Suprapubic skin (tissue), 4 donors: ENCODE measurements at places on chromosomes 5 and 9. TPM values are rescaled to one million over a fixed set of nuclear protein-coding genes. Genes with fewer than 3 reads are reported as not detected.

Gene IFNA13
- not detected for total RNA-seq

Gene LCN6
- 4.0 TPM for total RNA-seq

Gene PCDHA5
- 0.15 TPM for total RNA-seq

Gene CYSRT1
- 44.8 TPM for total RNA-seq

DNA sequence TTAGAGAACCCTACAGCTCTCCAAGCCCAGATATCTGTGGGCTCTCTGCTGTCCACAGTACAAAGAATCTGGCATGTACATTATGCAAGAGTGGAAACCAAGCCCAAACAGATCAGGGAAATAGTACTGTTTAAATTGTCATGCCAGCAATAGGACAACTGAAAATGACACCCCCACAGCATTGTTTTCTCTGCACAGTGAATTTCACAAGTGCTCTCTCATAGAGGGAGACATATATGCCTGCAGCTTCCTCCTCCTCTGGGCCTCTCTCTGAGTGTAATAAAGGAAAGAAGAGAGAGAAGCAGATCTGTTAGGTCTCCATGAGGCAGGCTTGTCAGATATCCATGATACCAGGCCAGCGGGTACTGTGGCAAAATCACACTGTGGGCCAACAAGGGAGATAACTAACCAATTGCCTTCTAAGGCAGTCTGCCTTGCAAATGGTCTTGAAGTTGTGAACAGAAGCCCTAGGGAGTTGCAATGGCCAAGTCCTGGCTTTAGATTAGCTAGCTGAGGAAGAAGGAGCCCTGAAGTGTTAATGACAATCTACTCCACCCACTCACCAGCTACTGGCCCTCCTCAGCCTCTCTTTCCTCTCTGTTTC, 54.4 kb upstream of the JMY start:
- no peaks in the 10 kb centered on the region for H3K36me3 ChIP-seq
- no peaks in the 10 kb centered on the region for H3K27me3 ChIP-seq
- peaks cover 18% of the 10 kb centered on the region for H3K4me1 ChIP-seq
- H3K27ac ChIP-seq: no peak overlapping the region
- no peak overlapping the region for H3K4me3 ChIP-seq

DNA sequence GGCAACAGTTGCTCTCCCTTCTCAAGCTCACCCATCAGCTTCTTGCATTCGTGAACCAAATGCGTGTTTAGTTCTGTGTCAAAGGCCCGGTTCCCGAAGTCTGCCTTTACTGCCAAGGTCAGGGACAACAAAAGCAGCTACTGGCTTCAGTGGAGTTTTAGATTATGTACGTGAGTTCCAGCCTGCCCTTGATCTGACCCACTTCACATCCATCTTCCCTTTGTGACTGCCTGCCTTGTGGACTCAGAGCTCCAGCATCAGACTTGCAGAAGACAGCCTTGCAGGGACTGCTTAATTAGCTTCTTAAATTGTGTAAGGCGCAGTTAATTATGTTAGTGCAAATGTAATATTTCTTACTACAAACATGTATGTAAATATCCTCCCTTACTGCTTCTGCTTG, 774.7 kb upstream of the EDIL3 start:
- H3K27ac ChIP-seq: no peak overlapping the region
- H3K4me3 ChIP-seq: no peak overlapping the region
- DNase-seq: no peak
- H3K36me3 ChIP-seq: no peaks in the 10 kb centered on the region
- no peaks in the 10 kb centered on the region for H3K27me3 ChIP-seq
- H3K4me1 ChIP-seq: no peaks in the 10 kb centered on the region

DNA sequence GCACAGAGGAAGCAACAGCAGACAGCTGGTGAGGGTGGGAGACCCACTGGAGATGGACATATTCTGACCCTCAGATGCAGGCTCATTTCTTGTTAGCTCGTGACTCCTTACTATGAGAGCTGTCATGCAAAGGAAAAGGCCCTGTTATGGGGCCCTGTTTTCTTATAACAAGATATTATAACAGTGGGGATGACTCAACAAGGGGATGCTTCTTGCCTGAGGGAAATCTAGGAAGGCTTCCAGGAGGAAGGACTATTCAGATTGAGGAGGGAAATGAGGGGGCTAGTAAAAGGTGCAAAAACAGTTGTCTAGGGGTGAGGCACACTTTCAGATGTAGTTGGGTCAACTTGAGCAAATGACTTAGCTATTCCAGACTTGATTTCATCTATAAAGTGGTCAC, 83.0 kb downstream of the DAB2IP start:
- no peak for DNase-seq
- no peaks in the 10 kb centered on the region for H3K36me3 ChIP-seq
- H3K27ac ChIP-seq: no peak overlapping the region

- no peak for DNase-seq
- no peaks in the 10 kb centered on the region for H3K27me3 ChIP-seq
- H3K4me1 ChIP-seq: peaks cover 44% of the 10 kb centered on the region
Measured at GRCh38 chr5:125413496-125414274, 667.2 kb upstream of the ZNF608 start.

GRCh38 chr9:136297016-136297691, 6.7 kb downstream of the CCDC187 start:
- H3K4me1 ChIP-seq: peaks cover 22% of the 10 kb centered on the region
- no peak overlapping the region for H3K27ac ChIP-seq
- no peak for DNase-seq
- H3K36me3 ChIP-seq: no peaks in the 10 kb centered on the region

GRCh38 chr9:106861640-106862109, 1.3 kb upstream of the ZNF462 start:
- no peaks in the 10 kb centered on the region for H3K36me3 ChIP-seq
- H3K4me3 ChIP-seq: peak overlapping the region; percentile 83
- H3K27me3 ChIP-seq: peaks cover 7% of the 10 kb centered on the region
- DNase-seq: no peak
- H3K27ac ChIP-seq: peak overlapping the region; percentile 89

DNA sequence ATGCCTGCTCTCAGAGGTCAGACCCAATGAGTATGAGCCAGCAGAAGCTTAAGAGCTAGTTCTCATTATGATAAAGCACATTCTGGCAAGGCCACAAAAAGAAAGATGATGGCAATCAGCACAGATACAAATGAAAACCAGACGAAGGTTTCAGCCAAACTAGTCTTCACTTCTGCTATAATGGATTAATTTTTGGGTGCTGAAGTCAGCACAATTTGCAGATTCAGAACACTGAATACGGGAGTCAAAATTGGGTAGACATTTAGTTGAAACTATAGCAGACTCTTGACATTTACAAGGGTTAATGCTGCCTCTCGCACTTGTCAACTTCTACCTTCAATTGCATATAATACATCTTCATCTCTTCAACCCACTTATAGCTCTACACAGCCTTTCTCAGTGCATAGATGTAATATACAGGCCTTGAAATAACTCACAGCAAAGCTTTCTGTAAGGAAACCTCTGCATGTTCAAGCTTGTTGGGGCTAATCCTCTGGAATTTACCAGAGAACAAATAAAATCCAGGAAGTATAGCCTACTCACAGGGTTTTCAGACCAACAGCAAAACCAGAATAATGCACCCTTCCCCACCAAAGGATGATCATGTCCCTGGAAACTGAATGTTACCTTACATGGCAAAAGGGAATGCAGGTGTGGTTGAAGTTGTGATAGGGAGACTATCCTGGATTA, 77.1 kb downstream of the BAAT start:
- H3K4me1 ChIP-seq: peaks cover 11% of the 10 kb centered on the region
- H3K27ac ChIP-seq: no peak overlapping the region
- H3K36me3 ChIP-seq: no peaks in the 10 kb centered on the region
- no peak for DNase-seq
- no peaks in the 10 kb centered on the region for H3K27me3 ChIP-seq

- H3K4me1 ChIP-seq: no peaks in the 10 kb centered on the region
- no peak overlapping the region for H3K27ac ChIP-seq
- H3K27me3 ChIP-seq: no peaks in the 10 kb centered on the region
- no peak for DNase-seq
Measured at GRCh38 chr5:2582106-2582505, 169.4 kb downstream of the IRX2 start.

DNA sequence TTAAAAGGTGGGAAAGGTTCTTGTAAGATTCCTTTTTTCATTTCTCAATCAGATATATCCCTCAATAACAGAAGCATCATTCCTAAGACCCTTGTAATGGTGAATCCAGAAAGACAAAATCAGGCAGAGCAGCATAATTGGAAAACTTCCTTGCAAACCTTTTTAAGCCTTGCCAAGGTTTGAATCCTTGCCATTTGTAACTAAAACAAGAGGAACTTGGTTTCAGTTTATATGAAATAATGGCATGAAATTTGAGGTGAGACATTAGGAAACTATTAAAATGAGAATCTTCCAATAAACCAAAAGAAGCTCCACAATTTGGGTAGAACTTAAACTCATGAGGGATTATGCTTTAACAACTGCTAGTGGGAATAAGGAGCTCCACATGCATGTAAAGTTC, 384.7 kb upstream of the SMC2 start:
- H3K36me3 ChIP-seq: no peaks in the 10 kb centered on the region
- no peaks in the 10 kb centered on the region for H3K27me3 ChIP-seq
- no peaks in the 10 kb centered on the region for H3K4me1 ChIP-seq
- no peak for DNase-seq
